ENCODE measurements at places on chromosomes 6 and 20.
A peak's percentile ranks its signal among the peaks of the same experiment; 100 is the strongest.

- DNase-seq = no peak
Measured at GRCh38 chr6:87282743-87283142, 39.6 kb upstream of the SMIM8 start.

DNA sequence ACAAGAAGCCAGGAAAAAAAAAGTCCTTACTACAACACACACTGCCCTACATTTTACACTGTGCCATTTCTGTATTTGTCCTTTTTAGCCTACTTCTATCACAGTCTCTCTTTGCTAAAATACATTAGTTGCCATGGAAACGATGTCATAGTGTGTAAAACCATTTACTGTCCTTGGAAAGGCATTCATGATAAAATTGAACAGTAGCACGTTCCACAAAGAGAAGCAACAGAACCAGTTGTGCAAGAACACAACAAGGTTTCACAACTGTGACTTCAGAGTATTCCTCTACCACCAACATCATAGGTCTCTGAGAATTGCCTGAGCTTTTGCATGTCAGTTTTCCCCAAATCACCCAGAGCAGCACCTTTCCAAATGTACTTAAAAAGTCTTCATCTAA, 20.5 kb downstream of the FYN start:
- no peak for DNase-seq

- no peak for DNase-seq
Measured at GRCh38 chr20:41476446-41476845, 109.8 kb upstream of the EMILIN3 start.

DNA sequence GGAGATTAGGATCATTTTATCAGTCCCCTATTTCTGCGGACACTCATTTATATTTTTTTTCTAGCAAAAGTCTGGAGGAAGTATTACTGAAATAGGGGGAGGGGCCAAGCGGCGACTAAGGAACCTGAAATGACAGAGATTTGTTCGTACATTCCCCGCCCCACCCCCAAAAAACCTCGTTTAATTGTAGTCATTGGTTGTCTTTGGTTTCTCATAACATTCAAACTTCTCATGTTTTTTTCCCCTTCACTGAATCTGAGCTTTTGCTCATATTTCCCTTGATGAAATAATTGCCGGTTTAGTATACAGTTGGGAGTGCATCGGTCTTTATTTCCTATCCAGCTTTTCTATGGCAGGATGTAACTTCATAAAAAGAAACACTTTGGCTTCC, 768 bp upstream of the FYN start:
- DNase-seq = no peak

DNA sequence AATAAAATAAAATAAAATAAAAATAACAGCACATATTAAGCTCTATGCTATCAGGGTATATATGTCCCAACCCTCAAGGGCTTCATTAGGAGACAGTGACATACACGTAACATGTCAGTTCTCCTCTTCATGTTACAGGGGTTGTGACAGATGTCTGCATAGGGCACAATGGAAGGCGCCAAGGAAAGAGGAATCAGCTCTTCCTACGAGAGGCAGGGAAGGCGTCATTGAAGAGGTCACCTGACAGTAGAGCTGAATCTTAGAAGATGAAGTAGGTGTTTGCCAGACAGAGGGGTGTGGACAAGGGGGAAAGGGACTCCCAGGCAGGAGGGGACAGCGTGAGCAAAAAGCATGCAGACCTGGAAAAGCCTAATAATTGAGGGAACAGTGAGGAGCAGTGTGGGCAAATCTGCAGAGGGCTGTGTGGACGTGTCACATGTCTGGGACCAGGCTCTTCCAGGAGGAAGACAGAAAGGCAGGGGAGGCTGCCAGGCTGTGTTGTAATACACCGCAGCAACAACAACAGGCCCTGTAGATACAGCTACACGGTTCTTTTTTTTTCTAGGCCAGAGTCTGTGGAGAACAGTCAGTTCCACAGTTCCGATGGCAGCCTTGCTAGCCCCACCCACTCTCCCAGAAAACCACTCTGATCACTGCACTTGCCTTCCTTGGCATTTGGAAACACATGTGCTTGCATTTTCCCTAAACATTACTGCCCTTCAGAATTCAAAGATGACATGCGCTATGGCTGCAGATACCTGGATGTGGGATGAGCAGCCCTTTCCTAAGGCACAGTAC, 2.5 kb upstream of the FKBP5 start:
- no peak for DNase-seq

GRCh38 chr20:43736588-43737158, 9.9 kb upstream of the GTSF1L start:
- DNase-seq = no peak

DNA sequence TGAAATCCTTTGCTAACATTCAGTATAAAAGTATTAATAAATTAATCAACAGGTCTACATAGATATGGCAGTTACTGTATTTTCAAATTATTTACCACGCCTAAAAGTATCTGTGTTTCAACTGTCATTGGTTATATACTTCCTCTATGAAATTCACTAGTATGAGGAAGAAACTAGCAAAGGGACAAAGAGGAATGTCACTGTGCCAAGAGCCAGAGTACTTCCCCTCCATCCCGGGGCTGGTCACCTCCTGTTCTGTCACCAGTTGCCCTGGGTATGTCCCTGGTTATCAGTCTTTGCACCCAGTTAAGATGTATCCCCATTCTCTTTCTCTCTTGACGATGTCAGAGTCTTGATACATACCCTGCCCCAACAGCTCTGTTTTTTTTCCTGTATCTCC, 476.8 kb upstream of the SOX4 start:
- DNase-seq = no peak

GRCh38 chr6:3162565-3163247, 5.4 kb upstream of the TUBB2A start:
- DNase-seq = peak; percentile 65

DNA sequence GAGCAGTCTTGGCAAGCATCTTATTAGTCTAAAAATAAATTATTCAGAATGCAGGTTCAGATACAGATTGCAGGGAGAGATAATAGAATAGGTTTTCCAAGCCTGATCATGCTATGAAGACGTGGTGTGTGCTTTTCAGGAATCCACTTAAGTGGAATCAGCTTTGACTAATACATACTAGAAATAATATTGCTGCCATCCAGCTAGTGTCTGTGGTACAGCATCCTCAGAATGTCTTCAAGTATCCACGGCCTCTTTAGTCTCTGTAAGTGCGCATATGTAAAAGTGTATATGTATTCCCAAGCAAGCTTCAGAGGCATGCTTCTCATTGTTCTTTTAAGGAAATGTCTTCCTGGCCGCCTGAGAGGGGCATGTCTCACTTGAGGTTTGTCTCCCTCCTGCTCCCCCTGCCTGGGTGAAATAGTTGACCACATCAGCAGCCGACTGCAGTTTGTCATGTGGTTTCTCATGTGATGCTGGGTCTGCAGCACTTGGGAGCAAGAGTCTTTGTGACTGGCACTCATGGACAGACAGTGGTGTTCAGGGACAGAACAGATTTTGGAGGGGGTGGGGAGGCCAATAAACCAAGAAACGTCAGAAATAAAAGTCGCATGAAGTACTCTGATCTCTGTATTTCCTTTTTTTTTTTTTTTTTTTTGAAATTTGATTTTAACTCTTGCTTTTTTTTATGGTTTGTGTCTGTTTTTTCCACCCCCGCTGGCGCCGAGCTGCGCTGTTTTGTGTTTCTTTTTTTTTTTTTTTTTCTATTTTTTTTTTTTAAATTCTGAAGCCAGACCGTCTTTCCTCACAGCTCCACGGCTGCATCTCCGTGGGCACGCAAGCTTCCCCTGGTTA, 150.8 kb downstream of the PRL start:
- no peak for DNase-seq

DNA sequence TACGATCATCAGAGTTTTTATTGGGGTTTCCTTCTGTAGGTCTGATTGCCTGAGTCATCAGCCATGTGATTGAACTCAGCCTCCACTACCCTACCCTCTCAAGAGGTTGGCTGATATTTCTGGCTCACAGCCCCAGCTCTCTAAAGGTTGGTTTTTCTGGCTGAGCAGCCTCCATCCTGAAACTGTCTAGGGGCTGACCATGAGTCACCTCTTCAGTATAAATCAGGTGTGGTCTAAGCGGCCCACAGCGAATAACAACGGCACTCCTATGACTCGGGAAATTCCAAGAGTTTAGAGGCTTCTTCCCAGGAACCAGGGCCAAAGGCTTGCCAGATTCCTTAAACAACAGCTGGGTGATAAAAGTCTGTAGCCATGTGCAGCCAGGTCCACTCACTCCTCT, 115.5 kb downstream of the SOD2 start:
- no peak for DNase-seq

DNA sequence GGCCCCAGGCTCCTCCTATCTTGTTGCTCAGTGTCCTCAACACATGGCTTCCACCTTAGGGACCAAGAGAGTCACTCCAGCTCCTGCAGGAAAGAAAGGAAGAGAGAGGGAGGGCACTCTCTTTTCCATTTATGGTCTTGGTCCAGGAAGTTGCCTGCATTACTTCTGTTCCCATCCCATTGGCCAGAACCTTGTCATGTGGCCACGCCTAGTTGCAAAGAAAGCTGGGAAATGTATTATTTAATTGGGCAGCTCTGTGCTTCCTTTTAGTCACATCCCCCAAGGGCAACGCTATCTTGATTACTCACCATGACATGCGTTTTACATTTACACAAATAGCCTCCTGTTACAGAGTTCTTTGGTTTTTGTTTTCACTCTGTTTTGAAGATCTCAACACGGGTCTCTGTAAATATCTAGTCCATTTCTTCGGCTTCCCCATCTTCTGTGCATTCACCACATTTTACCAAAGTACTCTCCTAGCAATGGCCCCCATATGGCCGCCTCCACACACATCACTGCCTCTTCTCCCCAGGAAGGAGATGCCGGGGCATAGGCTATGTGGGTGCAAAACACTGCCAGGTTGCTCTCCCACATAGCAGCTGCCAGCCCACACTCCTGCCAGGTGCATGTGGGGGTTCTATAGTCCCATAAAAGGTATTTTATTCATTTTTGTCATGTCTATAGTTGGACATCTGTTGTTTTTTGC, 35.7 kb upstream of the ZMYND8 start:
- no peak for DNase-seq

DNA sequence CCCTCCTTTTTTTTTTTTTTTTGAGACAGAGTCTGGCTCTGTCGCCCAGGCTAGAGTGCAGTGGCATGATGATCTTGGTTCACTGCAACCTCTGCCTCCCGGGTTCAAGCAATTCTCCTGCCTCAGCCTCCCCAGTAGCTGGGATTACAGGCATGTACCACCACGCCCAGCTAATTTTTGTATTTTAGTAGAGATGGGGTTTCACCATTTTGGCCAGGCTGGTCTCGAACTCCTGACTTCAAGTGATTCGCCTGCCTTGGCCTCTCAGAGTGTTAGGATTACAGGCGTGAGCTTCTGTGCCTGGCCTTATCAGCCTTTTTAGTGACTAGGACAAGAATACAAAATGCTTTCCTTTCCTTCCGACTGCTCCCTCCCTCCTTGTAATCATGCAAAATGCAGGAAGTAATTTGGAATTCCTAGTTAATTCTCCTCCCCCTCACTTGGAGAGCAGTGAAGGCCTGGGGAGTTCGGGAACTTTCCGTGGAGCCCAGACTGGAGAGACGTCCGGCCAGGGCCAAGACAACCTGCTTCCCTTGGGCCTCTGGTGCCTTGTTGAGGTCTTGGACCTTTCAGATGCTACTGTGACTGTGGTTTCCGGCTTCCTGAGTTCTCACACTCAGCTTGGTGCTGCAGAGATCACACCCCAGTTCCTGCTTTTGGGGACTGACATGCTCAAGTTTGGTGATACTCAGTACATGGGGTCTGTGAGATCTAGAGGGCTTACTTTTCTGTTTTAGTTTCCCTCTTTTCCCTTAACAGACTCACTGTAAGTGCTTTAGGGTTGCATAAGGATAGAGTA, 3.9 kb upstream of the PHF20 start:
- no peak for DNase-seq

- DNase-seq = no peak
Measured at GRCh38 chr20:33566781-33567603, 77.1 kb downstream of the CBFA2T2 start.

DNA sequence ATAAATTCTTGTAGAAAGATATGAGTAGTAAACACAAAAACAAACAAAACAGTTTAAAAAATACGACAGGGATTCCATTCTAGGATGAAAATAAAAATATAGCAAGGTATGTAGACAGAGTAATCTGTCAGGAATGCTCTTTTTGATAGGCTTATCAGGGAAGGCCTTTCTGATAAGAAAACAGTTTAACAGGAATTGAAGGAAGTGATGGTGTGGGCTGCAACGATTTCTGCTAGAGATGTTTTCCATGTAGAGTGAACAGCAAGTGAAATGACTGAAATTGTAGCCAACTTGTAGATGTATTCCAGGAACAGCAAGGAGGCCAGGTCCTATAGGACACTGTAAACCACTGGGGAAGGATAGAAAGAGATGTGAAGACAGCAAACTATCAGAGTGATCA, 689.7 kb upstream of the GJE1 start:
- DNase-seq = no peak

DNA sequence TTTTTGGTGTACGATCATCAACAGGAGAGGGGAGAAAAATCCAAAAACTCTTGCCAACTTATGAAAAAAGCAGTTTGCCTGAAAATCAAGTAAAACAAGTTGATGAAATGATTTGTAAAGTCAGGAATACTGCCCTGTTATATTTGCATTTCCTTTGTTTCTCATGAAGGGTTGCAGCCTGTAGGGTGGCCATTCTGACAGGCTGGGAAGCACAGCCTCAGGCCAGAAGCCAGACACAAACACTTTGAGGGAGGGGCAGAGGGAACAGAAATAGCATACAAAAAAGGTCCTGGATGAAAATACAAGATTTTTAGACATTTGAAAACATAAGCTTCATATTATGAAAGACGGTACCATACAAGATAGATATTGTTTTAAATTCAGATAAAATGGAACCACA, 109.8 kb downstream of the DTNBP1 start:
- DNase-seq = no peak

DNA sequence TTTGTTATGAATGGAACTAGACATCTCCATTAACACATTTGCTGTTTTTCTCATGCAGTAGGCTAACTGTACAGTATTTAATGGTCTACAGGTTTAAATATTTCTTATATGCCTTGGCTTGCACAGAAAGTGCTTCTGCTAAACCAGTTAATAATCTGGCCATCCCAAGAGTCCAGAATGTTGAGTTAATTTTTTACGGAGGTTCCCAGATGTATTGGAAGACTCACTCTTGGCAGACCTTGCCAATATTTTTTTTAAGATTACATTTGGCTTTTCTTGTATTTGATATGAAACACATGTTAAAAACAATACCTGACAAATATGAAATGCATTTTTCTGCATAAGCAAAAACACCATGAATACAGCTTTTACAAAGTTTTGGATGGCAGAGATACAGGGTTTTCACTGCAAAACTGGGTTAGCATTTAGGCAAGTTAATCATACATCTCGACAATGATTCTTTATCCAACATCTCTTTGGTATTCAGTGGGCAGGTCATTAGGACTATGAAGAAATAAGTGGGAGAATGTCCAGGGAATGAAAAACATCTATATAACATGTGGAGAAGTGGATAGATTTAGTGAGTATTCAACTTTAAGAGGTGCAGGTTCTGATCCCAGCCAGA, 94.0 kb downstream of the SGK1 start:
- DNase-seq = no peak

GRCh38 chr6:30495993-30496392, 6.7 kb downstream of the HLA-E start:
- no peak for DNase-seq

DNA sequence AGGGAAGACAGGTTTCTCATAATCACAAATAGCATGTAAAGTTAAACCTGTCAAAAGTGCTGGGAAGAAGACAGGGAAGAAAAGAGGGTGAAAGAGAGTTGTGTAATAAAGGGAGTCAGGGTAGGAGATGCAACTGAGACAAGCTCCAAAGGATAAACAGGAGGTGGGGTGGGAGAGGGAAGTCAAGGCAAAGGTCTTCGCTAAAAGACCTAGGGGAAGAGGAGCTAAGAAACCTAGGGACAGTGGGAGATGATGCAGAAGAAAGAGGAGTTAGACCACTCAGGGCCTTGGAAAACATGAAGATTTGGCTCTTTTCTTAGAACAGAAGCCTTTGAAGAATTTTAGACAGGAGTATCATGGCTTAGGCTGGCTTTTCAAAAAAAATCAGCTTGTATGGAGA, 7.0 kb downstream of the PRR3 start:
- no peak for DNase-seq
